ENCODE measurements at places on chromosomes 16 and 17.
A peak's percentile ranks its signal among the peaks of the same experiment; 100 is the strongest.

- DNase-seq = peak; percentile 57
Observed at GRCh38 chr17:59521465-59522126, 43.8 kb upstream of the DHX40 start.

- DNase-seq = no peak
Observed at GRCh38 chr17:16384557-16384956, 3.7 kb downstream of the UBB start.

- DNase-seq = no peak
Observed at GRCh38 chr16:79810449-79811189, 210.1 kb upstream of the MAF start.

DNA sequence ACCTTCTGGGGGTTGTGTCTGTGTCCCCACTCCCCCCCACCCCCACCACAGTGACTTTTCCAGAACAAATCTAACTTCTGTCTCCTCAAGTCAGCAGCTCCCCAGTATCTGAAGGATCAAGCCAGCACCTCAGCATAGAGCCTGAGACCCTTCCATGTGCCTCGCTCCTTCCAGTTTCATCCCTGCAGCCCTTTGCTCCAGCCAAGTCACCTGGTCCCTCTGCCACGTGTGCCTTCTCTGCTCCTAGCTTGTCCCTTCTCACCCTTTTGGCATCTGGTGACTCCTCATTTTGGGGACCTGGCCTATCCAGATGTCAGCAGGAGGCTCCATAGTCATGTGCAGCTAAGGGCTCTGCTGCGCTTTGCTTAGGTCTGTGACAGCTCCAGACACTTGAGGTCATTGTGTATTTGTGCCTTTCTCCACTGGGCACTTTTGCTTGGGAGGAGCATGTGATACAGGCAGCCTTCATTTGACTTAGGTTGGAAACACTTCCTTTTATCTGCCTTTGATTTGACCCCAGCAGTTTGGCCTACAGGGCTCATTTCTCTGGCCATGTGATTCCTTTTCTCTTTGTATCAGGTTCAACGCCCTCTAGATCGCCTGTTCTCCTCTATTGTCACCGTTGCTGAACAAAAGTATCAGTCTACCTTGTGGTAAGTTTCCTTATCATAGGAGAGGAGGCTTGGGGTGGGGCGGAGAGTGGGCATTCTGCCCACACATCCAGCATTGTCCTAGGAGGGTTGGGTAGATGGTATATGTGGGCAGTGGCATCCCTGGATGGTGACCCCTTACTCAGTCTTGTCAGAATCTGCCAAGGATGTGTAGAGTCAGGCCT, 7.1 kb upstream of the NFATC3 start:
- no peak for DNase-seq

GRCh38 chr16:22220714-22221113, 14.6 kb downstream of the EEF2K start:
- DNase-seq = no peak

DNA sequence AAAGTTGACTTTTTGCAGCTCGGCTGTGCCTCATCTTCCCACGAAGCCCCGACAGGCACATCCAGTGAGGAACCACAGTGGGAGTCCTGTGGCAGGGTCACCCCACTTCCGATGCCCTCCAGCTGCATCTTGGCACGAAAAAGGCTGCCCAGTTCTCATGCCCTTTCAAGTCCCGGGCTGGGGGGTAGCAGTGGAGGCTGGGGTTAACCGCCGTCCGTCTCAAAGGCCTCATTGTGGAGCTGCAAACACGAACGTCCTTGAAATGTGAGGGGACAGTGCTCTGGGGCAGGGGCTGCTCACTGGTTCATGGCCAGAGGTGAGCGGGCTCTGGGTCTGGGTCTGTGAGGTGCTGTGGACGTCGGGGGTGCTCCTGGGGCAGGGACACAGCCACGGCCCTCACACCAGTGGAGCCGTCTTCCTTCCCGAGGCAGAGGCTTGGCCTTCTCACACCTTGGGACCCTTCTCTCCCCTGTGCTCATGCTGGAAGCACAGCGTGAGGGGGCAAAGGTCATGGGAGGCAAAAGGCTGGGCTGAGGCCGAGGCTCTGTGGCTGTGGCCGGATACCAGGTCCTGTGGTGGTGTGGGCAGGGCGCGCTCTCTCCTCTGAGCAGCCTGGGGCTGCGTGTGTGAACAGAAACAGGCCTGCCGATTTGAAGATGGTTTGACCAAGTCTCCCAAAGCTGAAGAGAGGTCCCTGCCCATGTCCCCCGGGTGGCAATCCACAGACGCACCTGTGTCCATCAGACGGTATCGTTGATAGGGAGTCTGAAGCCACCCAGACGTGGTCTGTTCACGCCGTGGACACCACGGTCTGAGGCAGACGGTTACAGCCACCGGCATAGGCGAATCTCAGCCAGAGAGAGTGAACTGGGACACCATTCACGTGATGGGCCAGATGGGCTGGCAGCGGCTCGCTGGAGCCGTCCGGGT, 3.1 kb upstream of the MC1R start:
- DNase-seq = no peak

GRCh38 chr17:17824119-17824782, 12.5 kb downstream of the SREBF1 start:
- DNase-seq = no peak

- DNase-seq = no peak
Observed at GRCh38 chr16:22734368-22734767, 79.6 kb upstream of the HS3ST2 start.

GRCh38 chr17:48045316-48046001, 2.7 kb upstream of the NFE2L1 start:
- no peak for DNase-seq

GRCh38 chr16:59586331-59586730, 852.2 kb upstream of the GOT2 start:
- no peak for DNase-seq

DNA sequence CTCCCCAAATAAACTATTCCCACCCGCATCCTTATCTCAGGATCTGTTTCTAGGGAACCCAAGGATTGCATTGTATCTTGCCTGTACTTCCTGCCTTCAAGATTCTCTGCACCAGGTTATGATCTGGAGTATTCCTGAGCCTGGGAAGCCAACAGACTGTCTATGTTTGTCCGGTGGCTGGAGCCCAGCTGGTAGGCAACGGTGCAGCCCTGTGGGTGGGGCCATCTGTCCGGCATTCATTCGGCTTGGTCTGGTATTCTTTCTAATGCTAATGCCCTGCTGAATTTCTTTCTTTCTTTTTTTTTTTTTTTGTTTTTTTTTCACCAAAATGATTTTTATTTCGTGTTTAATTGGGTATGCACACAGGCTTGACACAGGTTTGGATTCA, 20.7 kb upstream of the TVP23A start:
- no peak for DNase-seq

All from CD4-positive, alpha-beta T cell treated with Interleukin-21 for 1 hour (primary cell).